ENCODE measurements at places on chromosomes 16 and 17.

DNA sequence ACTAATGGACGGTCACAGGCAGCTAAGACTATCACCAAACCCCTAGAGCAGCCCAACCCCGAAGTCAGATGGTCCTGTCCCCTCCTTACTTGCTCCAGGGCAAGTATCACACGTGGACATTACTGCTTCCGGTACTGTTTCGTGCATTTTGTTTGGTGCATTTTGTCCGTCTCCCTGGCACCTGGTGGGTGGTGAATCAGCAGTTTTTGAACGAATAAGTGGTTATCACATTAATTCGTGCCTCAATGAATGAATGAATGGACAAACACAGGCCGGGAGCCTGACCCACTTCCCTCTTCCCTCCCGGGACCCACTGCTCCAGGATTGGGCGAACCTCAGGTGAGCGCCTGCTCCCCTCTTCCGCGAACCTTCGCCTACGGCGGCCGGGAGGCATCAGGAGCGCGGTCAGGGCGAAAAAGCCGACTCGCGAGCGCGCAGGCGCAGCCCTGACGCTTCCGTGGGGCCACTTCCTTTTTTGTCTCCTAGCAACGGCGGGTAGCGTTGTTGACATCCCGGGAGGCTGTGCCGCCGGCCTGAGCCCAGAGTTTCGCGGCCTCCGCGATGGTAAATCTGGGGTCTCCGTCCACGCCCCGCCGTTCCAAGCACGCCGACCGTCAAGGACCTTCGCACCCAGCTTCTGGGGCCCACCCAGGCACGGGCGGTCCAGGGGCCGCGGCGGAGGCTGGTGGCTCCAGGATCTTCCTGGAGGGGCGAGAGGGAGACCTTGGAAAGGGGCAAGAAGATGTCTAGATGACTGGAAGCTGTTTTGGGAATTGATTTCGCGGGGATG, at the start of gene DYNLRB2:
Gene DYNLRB2, plus strand, starts transcription at position 478 of the 790 bp plus-strand sequence. Its CDS starts 84 bp downstream, at position 562.
- DNase-seq = no peak

DNA sequence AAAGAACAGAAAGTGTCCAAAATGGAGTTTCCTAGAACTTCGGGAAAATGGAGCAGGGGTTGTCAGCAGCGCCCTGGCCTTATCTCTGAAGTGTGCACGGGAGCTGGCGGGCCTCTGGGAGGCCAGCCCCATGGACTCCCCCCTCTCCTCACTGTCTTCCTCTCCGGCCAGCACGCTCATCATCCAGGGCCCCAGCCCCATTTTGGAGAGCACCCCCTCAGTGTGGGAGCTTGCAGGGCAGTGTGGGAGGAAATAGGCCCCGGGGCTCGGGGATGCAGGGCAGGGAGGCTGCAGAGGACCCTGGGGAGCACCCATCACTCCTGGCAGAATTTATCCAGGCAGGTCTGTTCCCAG, 4.9 kb upstream of the PABPN1L start:
- no peak for DNase-seq

- no peak for DNase-seq
These were observed 42.9 kb upstream of the MON1B start for GRCh38 chr16:77148121-77148520.

- DNase-seq = peak; percentile 84
These were observed at the start of gene NLRC3 for GRCh38 chr16:3577302-3577752. Gene NLRC3, minus strand, starts transcription at chr16:3577403. Its CDS starts 12,367 bp downstream, at chr16:3565036.

GRCh38 chr17:44901411-44901921, 2.2 kb upstream of the EFTUD2 start:
- no peak for DNase-seq
